Mammary epithelial cell (primary cell): ENCODE measurements at places on chromosomes 6 and 20. TPM values are rescaled to one million over a fixed set of nuclear protein-coding genes. Genes with fewer than 3 reads are reported as not detected.

- peak; percentile 67 for DNase-seq
These were observed 19.8 kb downstream of the NEDD9 start for GRCh38 chr6:11212664-11213063.

- peak; percentile 75 for DNase-seq
These were observed 15.0 kb downstream of the ZNF217 start for GRCh38 chr20:53578492-53579222.

GRCh38 chr20:29079769-29080690 is 2177.4 kb upstream of the DEFB115 start:
- DNase-seq = no peak

GRCh38 chr20:53829255-53829723 is 235.7 kb upstream of the ZNF217 start:
- DNase-seq = peak; percentile 90

GRCh38 chr6:118649918-118650581 is 1.3 kb downstream of the CEP85L start:
- no peak for DNase-seq

- DNase-seq = peak; percentile 33
These were observed 84.5 kb upstream of the MCHR2 start for GRCh38 chr6:100078509-100078908.

- DNase-seq = peak; percentile 50
These were observed 28.8 kb downstream of the GCM1 start for GRCh38 chr6:53119772-53120409.

DNA sequence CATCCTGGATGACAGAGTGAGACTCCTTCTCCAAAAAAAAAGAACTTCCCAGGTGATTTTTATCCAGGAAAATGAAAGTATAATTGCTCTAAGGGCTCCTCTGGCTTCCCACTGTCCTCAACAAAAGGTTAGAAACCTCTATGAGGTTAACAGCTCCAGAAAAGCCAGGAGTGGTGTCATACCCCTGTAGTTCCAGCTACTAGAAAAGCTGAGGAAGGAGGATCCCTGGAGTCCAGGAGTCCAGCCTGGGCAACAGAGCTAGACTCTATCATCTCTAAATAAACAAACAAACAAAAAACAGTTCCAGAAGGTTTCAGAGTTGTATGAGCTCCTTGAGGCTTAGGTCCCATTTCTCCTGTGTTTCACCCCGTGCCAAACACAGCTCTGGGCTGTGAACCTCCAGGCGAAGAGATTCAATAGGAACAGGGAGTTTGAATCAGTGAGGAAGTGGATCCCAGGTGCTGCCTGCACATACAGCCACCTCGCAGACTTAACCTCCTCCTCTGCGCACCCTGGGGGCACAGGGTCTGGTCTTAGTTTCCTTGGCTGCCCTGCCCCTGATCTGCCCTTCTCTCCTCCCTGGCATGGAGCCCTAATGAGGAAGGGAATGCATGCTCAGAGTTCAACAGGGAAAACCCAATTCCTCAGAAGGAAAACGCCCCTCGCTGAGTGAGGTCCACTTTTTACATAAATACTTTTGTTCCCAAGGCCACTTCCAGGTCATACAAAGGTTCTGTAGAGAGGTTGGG is 31.0 kb downstream of the ZC3H12D start:
- DNase-seq = no peak

DNA sequence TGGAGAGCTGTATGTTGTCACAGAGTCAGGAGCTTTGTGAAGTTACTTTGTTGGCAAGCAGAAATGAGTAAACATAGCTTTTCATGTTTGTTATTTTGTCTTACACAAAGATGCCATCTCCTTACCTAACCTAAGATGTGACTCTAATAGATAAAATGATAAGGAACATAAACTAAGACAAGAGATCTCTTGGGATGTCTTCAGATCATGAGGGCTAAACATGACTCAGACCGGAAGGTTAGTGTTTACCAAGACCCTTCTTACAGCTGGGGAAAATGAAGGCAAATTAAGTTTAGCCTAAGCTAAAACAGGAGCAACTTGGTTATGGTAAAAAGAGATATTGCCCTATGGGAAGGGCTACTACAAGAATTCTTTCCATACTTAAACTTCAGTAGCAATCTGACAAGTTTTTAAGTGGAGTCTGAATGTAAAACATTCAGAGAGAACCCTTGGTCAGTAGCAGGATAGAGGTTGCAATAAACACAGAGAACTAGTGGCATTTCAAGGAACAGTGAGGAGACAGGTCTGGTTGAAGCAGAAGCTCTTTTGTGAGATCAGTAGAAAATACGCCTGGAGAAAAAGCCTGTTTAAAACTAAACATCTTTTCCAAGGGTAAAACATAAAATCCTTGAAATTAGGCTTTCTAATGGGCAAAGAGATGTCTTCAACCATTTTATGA is 29.9 kb downstream of the SGK1 start:
- DNase-seq = peak; percentile 45

DNA sequence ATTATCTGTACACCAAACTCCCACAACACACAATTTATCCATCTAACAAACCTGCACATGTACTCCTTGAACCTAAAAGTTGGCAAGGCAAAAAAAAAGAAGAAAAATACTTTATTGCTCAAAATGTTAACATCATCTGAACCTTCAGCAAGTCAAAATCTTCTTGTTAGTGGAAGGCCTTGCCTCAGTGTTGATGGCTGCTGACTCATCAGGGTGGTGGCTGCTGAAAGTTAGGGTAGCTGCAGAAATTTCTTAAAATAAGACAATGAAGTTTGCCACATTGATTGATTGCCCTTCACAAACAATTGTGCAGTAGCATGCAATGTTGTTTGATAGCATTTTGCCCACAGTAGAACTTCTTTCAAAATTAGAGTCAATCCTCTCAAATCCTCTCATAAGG is 2.7 kb upstream of the WFDC11 start:
- no peak for DNase-seq

DNA sequence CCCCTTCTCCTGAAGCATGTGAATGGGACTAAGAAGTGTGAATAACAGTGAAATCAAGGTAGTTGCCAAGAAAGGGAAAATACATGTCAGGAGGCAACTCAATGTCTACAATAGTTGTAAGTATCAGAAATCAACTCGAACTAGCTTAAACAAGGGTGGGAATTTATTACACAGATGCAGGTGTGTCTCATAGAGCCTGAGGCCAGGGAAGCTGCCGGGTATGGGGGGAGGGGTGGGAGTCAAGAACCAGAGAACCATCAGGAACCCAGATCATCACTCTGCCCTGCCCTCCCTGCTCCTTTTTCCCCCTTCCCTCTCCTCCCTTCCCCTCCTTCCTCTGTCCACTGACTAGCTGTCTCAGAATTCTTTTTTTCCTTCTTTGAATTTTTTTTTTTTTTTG is 34.9 kb upstream of the BMP6 start:
- peak; percentile 69 for DNase-seq

- DNase-seq = no peak
These were observed 41.9 kb downstream of the KCTD20 start for GRCh38 chr6:36484736-36485135.

DNA sequence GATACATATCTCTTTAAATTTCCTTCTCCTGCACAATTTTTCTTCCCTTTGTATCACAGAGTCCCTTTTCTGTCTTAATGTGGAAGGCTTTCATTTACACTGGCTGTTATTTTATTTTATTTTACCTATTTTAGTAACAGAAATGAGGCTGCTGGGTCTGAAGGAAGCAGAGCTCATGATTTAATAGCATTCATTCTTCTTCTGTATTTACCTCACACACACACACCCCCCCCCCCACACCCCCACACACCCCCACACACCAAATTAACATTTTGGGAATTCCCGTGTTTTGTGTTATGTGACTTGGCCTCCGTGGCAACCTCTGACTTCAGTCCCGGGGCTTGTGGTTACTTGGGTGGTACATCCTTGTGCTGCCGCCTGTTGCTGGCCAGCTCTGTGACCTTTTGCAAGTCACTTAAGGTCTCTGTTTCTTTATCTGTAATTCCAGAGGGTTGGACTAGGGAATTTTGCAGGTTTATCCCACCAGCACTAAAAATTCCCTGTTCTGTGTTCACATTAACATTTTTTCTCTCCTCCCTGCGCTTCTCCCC is 108.8 kb downstream of the TIAM2 start:
- no peak for DNase-seq

- DNase-seq = peak; percentile 37
These were observed 32.0 kb upstream of the POU5F1 start for GRCh38 chr6:31202259-31203166.

DNA sequence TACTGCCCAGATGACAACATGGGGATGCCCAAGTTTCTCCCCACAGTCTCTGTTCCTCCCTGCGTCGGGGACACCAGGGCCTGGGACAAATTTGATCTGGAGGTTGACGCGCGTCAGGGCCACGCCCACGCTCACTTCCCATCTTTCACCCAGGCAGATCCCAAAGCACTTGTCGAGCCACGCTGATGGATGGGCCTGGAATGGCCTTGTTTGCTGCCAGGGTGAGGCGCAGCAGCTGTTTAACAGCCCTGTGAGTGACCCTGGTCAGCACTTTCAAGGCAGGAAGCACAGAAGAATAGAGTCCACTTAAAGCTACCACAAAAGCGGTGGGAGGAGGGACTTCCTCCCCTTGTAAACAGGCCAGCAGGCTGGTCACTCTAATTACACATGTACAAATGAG is 324.7 kb upstream of the JARID2 start:
- DNase-seq = no peak

DNA sequence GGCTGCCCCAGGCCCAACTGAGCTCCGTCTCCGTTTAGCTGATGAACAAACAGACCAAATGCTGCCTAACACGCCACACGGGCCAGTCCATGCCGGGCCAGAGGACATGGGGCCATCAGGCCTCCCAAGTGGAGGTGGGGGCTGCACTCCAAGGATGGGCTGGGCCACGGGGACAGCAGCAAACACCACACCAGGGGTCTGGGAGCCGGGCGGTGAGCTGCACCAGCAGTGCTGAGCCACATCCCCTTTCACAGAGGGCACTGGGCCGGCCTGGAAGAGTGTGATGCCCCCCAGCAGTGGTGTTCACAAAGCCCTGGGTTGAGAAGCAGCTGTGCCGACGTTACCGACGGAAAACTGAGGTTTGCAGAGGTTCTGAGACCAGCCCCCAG is 2.7 kb downstream of the KCNQ2 start:
- DNase-seq = no peak

- DNase-seq = no peak
These were observed 1.5 kb downstream of the ZC3H12D start for GRCh38 chr6:149483334-149483725.

DNA sequence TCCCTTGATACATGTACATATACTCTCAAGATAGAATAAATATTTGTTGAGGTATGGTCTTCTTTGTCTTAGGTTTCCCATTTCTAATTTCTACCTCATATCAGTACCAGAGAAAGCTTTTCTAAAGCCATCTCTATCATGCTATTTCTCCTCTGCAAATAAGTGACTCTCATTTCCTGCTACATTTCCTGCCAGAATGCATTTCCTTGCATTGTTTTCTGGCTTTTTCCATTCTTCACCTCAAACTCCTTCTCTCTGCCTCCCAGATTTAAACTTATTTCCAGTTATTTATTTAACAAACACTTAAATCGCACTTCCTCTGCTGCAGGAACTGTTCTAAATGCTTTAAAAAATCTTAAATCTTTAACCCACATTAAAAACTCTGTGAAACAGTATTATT is 74.4 kb upstream of the STMND1 start:
- DNase-seq = no peak

DNA sequence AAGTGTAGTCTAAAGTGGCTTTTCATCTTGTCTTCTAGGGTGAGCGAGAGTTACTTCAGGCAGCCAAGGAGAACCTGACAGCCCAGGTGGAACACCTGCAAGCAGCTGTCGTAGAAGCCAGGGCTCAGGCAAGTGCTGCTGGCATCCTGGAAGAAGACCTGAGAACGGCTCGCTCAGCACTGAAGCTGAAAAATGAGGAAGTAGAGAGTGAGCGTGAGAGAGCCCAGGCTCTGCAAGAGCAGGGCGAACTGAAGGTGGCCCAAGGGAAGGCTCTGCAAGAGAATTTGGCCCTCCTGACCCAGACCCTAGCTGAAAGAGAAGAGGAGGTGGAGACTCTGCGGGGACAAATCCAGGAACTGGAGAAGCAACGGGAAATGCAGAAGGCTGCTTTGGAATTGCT is 27.1 kb downstream of the C20orf173 start:
- no peak for DNase-seq

DNA sequence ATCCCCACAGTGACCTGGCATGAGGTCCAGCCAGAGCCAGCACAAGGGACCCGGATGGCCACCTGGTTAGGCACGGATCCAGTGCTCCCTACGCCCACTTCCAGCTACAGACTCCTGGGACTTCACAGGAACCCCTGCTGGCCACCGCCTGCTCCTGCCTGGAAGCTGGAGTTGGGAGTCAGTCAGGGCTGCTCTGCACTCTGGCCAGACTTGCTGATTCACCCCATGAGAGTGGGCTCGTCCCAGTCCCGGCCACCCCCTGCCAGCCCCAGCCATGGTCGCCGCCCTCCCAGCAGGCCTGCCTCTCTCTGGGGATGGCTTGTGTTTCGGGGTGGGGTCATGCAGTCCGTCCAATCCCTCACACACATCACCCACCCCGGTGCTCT is 125.8 kb downstream of the DLL1 start:
- DNase-seq = no peak

- no peak for DNase-seq
These were observed 350.6 kb upstream of the PLCB4 start for GRCh38 chr20:8718279-8718678.

DNA sequence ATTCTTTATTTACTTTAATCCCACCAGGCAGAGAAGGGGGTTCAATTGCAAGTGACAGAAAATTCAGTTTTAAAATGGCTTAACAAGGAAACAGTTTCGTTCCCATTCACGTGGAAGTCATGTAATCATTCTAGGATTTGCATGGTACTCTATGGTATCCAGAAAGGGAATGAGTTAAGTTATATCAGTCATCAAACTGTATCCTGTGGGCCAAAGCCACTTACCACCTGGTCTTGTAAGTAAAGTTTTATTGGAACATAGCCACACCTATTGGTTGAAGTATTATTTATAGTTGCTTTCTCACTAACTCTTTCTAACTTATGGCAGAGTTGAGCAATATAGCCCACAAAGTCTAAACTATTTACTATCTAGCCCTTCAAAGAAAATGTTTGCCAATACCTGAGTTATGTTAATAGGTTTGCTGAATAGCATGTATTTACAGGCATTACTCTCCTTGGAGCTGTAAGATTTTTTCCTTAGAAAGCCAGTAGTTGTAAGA is 10.2 kb upstream of the MMS22L start:
- peak; percentile 4 for DNase-seq

MTFR2 gene
- 13.2 TPM for polyA plus RNA-seq

TRDN gene
- not detected for polyA plus RNA-seq

GGTLC1 gene
- not detected for polyA plus RNA-seq

IL17F gene
- not detected for polyA plus RNA-seq

SIRPB2 gene
- polyA plus RNA-seq = 2.4 TPM

LY6G6F gene
- not detected for polyA plus RNA-seq

TMC2 gene
- not detected for polyA plus RNA-seq

BEND6 gene
- polyA plus RNA-seq = 0.18 TPM

FRMD1 gene
- polyA plus RNA-seq = 0.01 TPM

ATP9A gene
- 2.2 TPM for polyA plus RNA-seq

AGER gene
- polyA plus RNA-seq = 1.8 TPM
